ENCODE measurements at places on chromosomes 1 and 21.

GRCh38 chr1:219138747-219139146 lies 34.9 kb upstream of the LYPLAL1 start:
- DNase-seq: no peak

GRCh38 chr1:168520052-168520751 lies 23.6 kb downstream of the XCL2 start:
- no peak for DNase-seq

- no peak for DNase-seq
These were observed 67.7 kb downstream of the HSF2BP start for GRCh38 chr21:43591571-43591970.

DNA sequence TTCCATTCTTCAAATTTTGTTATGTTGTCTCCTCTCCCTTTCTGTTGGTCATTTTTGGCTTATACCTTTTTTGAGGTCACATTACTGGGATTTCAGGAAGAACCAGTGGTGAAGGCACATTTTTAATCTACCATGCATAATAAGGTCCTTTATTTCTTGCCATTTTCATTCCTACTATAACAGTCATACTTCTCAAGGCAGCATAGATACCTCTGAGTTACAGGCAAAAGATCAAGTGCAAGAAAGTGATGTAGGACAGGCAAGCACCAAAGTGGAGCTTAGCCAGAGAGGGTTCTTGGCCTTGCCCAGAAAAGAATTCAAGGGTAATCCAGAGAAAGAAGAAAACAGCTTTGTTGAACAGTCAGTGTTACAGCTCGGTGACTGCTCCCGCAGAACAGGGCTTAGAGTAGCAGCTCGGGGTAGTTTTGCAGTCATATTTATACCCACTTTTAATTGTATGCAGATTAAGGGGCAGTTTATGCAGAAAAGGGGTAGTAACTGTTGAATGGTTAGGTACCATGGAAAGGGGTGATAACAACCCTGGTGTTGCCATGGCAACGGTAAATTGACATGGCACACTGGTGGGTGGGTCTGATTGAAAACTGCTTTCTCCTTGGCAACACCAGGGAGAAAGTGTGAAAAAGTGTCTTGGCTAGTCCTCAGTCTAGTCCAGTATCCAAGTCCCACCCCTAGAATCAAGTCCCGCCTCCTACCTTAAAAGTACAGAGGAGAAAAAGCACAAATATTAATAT lies 39.6 kb upstream of the DOCK7 start:
- no peak for DNase-seq

- DNase-seq: no peak
These were observed 28.8 kb downstream of the PLXNA2 start for GRCh38 chr1:208215393-208215792.

DNA sequence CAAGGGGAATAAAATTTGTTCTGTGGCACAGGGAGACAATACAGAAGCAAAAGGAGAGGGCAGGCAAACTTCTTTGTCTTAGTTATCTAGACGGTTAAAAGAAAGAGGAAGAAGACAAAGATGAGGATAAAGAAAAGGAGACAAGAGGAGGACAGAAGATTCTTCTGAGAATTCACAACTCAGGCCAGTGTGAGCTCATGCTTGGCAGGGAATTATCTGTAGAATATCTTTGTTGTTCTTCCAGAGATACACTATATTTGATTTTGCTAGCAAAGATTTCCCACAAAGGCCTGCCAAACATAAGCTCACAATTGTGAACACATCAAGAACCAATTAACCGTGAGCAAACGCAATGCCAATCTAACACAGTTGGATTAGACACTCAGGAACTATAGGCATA lies 21.4 kb downstream of the SLC16A1 start:
- no peak for DNase-seq

GRCh38 chr1:158951956-158952355 lies 20.6 kb downstream of the PYHIN1 start:
- DNase-seq: no peak

DNA sequence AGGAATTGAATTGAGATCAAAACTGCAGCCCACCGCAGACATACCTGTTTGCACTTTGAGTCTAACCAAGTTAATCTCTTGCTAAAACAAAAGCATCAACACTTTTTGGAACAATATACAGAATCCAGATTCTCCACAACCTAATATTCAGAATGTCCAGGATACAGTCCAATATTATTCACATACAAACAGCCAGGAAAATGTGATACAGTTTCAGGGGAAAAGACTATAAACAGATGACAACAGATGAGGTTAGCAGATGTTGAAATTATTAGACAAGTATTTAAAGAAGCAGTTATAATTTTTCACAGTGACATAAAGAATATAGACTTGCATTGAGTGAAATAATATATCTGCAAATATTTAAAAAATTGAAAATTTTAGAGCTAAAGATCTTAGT lies 678.1 kb upstream of the CXADR start:
- no peak for DNase-seq

GRCh38 chr1:148264374-148265276 lies 112.5 kb upstream of the NBPF11 start:
- no peak for DNase-seq

- peak; percentile 53 for DNase-seq
These were observed 209.8 kb downstream of the PTPRC start for GRCh38 chr1:198848649-198849048.

- DNase-seq: no peak
These were observed 3.9 kb downstream of the LDLRAD1 start for GRCh38 chr1:54014009-54014629.

- no peak for DNase-seq
These were observed 15.7 kb upstream of the DPH5 start for GRCh38 chr1:101041300-101041699.

DNA sequence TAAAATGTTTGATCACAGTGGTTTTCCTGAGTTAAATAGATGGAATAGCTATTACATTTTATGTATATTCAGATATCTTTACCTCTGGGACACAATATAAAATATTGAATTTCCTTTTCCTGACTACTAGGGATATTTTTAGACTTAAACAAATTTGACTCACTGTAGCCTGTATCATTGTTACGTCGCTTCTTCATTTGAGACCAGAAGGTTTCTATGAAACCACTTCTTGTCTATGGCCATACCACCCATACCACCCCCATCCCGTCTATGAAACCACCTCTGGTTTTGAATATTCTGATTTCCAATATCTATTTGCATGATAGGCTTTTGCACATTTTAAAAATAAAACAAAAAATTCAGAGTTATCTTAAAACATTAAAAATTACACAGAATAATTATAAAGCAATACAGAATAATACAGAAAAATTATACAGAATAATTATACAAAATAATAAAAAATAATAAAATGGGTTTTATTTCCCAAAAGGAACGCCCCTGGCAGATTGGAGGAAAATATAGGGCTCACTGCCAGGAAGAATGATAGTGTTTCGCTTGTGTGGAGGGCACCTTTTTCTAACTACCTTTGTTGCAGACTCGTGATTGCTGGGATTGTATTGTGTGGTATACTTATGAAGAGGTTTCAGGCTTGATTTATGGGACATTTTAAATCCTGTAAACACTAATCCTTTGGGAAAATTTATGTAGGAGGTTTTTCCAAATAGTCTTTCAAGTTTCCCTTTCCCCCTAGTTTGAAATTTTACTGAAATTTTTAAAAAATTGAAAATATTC lies 4.7 kb downstream of the SPEN start:
- no peak for DNase-seq

- DNase-seq: no peak
These were observed 142.9 kb downstream of the GLUL start for GRCh38 chr1:182248721-182249120.

DNA sequence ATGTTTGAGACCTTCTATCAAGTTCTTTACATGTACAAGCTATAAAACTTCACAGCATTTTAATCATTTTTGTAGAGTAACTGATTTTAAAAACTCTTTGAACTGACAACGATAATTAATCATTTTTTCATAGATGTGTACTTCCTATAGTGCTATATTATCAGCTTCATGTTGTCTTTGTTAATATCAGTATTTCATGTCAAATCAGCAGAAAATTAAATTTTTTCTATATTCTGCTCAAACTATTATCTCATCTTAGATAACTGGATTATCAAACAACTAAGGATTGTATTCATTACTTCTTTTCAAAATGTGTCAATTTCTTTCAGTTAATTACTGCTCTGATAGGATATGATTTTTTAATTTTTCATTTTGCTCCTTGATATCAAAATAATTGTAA lies 214.6 kb upstream of the RGS18 start:
- DNase-seq: no peak

DNA sequence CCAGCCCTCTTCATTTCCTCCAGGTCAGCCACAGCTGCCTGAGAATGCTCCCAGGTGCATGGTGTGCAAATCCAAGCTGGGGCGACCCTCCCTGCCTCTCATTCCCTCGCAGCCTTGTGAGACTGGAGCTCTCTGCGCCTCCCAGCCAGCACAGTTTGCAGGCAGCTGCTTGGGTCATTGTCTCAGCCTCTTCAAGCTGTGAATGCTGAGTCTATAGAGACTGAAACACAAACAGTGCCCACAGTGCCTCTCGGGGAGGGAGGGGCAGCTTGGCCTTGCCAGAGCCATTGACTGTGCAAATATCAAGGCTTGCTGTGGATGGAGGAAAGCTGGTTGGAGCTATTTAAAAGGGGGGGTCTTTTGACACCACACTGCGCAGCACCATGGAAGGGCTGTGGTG lies 10.6 kb downstream of the PLXNA2 start:
- DNase-seq: no peak

GRCh38 chr1:28974432-28974831 lies 60.1 kb downstream of the EPB41 start:
- DNase-seq: no peak

DNA sequence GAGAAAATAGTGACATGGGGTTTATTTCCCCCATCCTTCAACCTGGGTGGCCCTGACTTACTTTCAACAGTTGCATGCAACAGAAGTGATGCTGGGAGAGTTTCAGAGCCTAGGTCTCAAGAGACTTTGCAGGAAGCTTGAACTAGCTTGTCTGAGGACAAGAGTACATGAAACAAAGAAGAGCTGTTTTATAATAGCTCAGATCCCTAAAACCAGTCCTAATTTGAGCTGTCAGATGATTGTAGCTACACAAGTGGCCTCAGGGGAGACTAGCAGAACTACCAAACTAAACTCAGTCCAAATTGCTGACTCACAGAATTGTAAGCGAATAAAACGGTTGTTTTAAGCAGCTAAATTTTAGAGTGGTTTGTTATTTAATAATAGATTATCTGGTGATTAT lies 17.1 kb downstream of the RC3H1 start:
- peak; percentile 15 for DNase-seq

DNA sequence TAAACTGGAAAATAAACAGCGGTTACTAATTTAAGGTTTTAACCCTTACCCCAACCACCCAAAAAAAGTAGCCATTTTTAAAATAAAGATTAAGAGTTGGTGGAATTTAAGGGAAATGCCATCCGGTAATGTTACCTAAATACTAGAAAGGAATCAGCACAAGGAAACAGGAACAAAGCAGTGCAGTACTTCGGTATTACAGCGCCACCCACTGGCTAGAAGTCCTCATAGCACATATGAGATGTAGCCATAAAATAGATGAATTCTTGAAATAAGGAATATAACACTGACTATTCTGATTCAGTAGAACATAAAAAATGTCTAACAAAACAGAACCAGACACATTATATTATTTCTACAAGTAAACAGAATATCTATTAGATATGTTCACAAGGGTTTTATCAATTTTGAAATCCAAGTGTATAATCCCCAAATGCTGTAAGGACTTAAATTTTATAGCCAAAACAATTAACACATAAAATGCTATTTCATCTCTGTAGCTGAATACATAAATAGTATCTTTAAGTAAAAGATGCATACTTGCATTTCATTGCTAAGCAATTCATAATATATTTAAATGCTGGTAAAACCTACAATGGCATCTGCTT lies 58.8 kb downstream of the FRRS1 start:
- peak; percentile 62 for DNase-seq

- no peak for DNase-seq
These were observed 11.5 kb upstream of the IFI16 start for GRCh38 chr1:158998037-158998780.

DNA sequence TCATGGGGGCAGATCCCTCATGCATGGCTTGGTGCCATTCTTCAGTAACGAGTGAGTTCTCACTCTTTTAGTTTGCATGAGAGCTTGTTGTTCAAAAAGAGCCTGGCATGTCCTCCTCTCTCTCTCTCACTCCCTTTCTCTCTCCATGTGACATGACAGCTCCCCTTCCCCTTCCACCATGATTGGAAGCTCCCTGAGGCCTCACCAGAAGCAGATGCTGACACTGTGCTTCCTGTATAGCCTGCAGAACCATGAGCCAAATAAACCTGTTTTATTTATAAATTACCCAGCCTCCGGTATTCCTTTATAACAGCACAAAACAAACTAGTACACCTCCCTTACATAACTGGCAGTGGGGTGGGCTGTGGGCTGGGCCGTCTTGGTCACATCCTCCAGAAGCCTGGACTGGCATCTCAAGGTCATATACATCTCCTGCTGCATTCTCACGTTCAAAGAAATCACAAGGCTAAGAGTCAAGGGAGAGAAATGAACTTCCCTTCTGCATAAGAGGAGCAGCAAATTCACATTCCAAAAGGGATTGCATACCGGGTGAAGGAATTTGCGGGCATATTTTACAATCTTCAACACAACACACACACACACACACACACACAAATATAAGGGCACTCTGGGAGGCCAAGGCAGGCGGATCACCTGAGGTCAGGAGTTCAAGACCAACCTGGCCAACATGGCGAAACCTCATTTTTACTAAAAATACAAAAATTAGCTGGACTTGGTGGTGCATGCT lies 2.3 kb upstream of the CCSAP start:
- no peak for DNase-seq

DNA sequence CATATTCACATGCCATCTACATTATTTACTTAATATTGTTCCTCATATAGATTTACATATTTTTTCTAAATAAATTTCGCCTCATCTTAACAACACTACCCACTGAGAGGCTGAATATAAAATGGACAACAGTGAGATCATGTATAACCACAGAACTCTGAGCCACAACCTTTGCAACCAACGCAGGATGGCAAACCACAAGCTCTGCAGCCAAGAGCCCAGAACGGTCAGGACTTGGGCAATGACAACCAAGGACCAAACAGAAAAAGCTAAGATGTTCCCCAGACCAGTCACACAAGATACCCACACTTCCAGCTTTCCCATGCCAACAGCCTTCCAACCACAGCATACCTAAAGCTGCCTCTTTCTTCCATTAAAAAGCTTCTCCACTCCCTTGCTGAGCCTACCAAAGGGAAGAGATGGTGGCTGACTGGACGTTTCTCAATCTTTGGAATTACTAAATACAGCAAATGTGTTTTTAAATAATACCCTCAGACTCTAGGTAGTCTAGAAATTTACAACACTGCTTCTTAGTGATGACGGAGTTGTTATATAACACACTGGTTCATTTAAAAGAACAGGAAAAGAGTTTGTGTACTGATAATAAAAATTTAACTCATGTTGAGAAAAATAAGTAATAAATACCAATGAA lies 117.9 kb downstream of the AKT3 start:
- DNase-seq: no peak

All from renal pelvis (tissue), 12 donors.